ENCODE measurements at places on chromosomes 1 and 21. TPM values are rescaled to one million over a fixed set of nuclear protein-coding genes. Genes with fewer than 3 reads are reported as not detected.

TCHH gene
- not detected for polyA plus RNA-seq

CAMK2N1 gene
- polyA plus RNA-seq: 27.0 TPM

GRCh38 chr1:241612533-241613477 is 27.4 kb downstream of the CHML start:
- DNase-seq: no peak

DNA sequence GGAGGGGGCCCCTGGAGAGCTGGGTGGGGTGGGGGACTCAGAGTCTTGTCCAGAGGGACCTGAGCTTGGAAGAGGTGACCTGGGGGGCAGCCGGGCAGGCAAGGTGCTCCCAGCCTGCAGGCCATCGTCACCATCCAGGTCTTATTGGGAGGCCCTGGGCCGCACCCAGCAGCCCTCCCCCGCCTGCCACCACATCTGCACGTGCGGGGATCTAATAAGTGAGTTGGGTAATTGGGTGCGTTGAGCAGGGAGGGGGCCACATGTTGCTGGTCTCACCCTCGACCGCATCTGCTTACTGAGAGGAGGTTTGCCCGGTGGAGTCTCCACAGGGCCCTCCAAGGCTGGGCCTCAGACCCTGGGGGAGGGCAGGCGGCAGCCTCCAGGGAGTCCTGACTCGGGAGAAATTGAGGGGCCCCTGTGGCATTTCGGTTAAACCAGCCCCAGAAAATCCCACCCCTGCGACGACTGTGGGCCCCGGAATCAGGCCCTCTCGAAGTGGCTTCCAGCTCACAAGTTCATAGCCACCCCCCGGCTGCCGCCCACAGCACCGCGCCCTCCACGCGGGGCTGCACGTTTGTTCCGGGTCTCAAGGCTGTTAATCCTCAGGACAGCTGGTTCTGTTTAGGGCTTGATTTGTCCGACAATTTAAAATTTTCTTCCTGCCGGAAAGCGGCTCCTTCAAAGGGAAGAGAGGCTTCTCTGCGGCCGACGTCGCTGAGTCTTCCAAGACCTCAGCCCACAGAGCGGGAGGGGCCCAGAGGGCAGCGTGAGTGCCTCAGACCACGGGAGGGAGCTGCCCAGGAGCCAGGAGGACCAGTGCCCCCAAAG is 14.7 kb upstream of the COL6A2 start:
- DNase-seq: no peak

DNA sequence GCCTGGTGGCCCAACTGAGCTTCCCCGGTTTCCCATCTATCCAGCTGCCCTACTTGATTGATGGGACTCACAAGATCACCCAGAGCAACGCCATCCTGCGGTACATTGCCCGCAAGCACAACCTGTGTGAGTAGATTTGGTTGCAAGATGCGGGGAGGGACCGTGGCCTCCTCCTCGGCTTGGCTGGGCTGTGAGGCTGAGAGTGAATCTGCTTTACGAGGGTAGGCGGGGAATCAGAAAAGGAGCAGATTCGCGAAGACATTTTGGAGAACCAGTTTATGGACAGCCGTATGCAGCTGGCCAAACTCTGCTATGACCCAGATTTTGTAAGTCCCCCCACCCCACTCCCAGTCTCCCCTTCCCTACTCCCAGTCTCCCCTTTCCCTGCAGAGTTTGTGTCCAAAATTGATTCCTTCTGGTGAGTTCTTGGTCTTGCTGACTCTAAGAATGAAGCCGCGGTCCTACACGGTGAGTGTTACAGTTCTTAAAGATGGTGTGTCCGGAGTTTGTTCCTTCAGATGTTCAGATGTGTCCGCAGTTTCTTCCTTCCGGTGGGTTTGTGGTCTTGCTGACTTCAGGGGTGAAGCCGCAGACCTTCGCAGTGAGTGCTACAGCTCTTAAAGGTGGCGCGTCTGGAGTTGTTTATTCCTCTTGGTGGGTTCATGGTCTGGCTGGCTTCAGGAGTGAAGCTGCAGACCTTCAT is 1.5 kb downstream of the GSTM2 start:
- no peak for DNase-seq
